Activated T-helper 1 cell treated with anti-CD3 and anti-CD28 coated beads, Interleukin-2, amount 50 U/mL, for 16 hours (primary cell): ENCODE measurements at places on chromosomes 12 and 14.
A peak's percentile ranks its signal among the peaks of the same experiment; 100 is the strongest.

DNA sequence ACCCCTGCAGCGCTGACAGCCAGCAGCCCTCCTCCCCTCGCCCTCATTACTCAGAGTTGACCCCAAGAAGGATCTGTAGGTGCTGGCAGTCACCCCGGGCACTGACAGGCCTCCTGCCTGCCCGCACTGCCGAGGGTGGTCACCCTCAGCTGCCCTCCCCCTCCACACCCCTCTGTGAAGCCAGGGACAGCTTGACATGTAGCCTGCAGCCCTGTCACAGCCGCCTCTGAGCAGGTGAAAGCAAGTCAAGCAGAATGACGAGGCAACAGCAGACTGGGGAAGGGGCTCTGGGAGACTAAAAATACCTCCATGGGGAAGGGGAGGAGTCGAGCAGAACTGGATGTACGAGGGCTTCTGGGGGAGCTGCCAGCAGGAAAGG lies 178.1 kb downstream of the DPF3 start:
- no peak for DNase-seq

DNA sequence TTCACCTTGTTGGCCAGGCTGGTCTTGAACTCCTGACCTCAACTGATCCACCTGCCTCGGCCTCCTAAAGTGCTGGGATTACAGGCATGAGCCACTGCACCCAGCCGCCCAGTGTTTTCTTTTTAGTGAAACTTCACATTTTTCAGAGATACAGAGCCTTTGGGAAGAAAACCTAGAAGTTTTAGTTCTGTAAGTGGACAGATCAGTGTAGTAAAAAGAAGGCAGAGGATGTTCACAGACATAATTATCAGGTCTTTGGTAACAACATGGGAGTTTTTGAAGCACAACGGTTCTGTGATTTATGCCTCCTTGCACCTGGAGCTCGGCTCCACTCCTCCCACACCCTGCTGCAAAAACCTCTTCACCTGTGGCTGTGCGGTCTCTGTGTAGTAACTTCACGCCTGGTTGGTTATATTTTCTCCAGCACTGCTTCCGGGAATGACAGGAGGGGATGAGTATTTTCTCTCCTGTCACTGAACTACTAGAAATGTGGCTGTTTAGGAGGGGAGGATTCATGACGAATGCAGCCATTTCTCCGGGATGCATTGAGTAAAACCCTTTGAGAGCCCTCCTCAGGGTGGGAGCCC lies 67.0 kb downstream of the ARF6 start:
- no peak for DNase-seq

GRCh38 chr12:108198043-108198442 lies 69.0 kb downstream of the WSCD2 start:
- DNase-seq, result no peak

GRCh38 chr14:105083926-105084685 lies 18.9 kb upstream of the GPR132 start:
- no peak for DNase-seq

GRCh38 chr12:132346471-132347175 lies 17.2 kb upstream of the GALNT9 start:
- no peak for DNase-seq

- DNase-seq, result no peak
Measured at GRCh38 chr12:19206493-19207077, 77.1 kb downstream of the PLEKHA5 start.

DNA sequence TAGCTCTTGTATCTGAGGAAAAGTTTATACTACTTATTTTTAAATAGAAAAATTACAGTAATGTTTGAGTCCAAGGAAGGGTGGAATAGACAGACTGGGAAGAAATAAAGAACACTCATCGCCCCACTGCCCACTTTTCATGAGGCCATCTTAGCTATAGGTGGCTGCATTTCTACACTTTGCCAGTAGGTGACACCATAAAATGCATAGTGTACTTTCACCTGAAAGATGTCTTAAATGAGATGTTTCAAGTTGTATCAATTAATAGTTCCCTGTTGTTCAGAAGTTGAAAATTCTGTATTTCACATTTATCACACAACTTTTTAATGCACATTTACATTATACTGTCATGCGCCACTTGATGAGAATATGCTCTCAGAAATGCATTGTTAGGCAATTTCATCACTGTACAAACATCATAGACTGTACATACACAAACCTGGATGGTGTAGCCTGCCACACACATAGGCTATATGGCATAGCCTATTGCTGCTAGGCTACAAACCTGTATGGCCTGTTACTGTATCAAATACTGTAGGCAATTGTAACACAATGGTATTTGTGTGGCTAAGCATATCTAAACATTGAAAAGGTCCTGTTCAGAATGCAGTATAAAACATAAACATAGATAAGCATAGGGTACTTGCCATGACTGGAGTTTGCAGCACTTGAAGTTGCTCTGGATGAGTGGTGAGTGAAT lies 27.6 kb downstream of the PMCH start:
- no peak for DNase-seq

- peak; percentile 41 for DNase-seq
Measured at GRCh38 chr12:8890313-8891085, 23.8 kb upstream of the PHC1 start.

DNA sequence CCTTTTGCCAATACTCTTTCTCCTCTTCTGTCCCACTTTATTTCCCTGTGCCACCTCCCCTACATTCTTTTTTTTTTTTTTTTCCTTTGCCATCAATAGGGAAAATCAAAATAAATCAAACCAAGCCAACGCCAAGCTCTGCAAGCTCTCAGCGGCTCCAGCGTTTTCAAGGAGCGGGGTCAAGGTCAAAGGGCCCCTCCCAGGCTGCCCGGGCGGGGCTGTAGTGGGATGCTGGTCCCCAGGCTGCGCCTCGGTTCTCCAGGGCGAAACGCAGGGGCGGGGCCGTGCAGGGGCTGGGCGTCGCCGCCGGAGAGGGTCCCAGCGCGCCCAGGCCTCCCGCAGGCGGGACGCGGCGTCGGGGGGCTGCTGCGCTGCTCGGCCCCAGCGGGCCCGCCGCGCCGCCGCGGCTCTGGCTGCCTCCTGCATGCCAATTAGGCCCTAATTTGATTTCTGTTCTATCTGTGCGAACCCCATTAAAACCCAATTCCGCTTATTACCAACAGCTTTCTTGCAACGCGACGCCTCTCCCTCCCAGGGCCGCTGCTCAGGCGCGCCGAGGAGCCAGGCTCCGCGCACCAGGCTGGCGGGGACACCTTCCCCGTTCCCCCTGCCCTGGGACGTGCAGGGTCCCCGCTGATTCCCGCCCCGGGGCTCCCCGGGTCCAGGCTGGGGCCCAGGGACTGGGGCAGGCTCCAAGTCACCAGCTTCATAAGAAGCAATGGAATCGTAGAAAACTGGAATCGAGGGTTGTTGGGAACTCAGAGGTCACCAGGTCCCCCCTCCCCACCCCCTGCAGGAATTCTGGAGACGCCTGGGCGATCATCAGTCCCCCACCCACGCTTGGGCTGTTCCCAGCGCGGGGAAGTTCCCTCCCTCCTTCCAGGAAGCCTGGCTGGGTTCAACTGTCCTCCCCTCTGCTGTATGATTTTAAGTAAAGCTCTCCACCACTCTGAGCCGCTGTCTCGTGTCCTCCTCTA lies 50.7 kb upstream of the MAP1LC3B2 start:
- DNase-seq, result no peak

GRCh38 chr12:110245369-110245772 lies 35.7 kb upstream of the ATP2A2 start:
- DNase-seq, result peak; percentile 3

DNA sequence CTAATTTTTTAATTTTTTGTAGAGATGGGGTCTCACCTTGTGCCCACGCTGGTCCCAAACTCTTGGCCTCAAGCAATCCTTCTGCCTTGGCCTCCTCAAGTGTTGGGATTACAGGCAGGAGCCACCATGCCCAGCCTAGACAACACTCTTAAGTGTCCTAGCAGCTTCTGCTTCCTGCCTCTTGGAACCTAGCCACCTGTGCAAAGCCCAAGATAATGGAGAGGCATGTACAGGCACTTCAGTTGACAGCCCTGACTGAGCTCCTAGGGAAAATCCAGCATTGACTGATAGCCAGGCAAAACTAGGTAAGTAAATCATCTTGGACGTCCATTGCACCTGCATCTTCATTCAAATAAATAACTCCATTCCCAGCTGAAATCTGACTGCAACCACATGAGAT lies 15.5 kb downstream of the COX14 start:
- no peak for DNase-seq
